Trophoblast cell (in vitro differentiated cells and primary cell): ENCODE measurements at places on chromosomes 6 and 20.

DNA sequence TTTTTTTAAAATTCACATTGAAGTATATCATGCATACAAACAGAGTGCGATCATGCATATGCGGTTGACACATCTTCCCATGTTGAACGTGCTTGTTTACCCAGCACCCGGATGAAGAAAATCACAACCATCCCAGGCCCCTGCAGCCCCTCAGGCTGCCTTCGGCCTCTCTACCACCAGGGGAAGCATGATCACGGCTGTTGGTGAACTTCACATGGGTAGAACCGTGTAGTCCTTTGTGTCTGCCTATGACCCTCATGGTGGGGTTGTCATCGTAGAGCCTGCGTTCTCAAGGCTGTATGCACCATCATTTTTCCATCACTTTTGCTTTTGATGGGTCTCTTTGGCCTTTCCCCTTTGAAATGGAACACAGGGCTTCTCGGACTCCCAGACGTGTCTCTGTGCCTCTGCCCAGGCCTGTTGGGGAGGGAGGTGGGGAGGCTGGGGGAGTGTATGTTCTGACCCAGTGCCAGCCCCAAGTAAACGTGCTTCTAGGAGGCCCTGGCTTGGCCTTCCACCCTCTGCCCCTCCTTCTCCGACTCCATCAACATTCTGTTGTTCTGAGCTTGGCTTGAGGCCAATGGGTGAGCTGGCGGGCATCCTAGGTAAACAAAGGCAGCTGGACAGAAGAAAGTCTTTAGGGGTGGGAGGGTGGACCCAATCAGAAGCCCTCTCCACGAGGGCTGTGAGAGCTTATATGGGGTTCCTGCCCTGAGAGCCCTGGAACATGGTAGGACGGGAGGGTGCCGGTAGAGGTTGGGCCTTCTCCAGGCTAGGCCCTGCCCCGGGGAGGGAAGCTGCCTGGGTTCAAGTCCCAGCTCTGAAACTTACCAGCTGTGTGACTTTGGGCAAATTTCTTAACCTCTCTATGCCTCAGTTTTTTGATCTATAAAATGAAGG, 39.7 kb downstream of the TGM2 start:
- no peak for DNase-seq

- no peak for DNase-seq
These were observed 731 bp downstream of the MAK start for GRCh38 chr6:10837622-10837994.

- DNase-seq, result no peak
These were observed 16.8 kb downstream of the LAMA4 start for GRCh38 chr6:112237595-112237994.

GRCh38 chr6:43953256-43953655, 174.0 kb downstream of the MRPL14 start:
- DNase-seq, result no peak
